CD8-positive, alpha-beta T cell (primary cell): ENCODE measurements at places on chromosomes 1 and 21.
A peak's percentile ranks its signal among the peaks of the same experiment; 100 is the strongest.

GRCh38 chr21:38987633-38988508, 182.1 kb downstream of the ETS2 start:
- DNase-seq = no peak

DNA sequence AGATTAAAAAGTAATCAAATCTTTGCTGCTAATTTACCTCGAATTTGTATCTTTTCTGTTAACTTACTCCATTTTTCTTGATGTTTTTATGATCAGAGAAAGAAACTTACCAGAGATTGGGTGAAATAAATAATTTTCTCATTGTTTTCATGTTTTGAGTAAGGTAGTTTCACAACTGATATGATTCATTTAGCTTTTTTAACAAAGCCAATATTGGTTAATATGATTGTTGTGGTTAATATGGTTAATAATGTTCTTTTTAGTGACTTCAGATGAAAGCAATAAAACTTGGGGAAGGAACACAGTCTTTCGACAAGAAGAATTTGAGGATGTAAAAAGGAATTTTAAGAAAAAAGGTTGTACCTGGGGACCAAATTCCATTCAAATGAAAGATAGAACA, 48.1 kb downstream of the MAP3K21 start:
- no peak for DNase-seq

DNA sequence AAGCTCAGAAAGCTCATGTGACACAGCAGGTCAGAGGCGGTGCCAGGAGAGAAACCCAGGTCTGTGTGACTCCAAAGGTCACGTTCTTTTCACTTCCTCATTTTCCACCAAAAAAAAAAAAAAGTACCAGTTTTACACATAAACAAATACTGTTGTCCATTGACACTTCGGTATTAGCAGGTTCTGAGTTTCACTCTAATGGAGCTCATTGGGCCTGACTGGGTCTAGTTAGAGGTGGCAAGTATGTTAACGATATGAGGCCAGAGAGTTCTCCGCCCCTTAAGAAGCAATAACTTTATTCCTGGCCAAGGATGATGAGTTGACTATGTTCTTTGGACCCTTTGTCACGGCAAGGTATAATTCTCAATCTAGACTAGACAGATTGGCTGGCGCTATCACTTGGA, 30.0 kb upstream of the SDE2 start:
- no peak for DNase-seq

- no peak for DNase-seq
Measured at GRCh38 chr1:183223467-183223866, 37.4 kb downstream of the LAMC2 start.

- DNase-seq = no peak
Measured at GRCh38 chr1:65953170-65953569, 160.5 kb downstream of the PDE4B start.

DNA sequence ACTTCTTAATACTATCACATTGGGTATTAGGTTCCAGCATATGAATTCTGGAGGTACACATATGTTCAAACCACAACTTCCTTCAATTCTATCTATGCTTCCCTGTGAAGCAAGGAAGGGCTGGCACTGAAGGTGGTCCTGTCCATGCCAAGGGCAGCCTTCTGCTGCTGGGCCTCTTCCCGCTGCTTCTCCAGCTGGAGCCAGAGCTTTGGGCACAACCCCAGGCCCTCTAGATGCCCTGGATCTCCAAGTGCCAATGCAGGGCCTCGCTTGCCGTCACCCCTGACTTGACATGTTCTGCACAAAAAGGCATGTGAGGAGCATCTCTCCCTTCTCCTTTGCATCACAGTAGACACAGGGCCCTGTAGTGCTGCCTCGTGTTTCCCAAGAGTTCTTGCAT, 62.6 kb downstream of the STYXL2 start:
- no peak for DNase-seq

GRCh38 chr1:71154429-71154828, 73.6 kb upstream of the ZRANB2 start:
- no peak for DNase-seq

DNA sequence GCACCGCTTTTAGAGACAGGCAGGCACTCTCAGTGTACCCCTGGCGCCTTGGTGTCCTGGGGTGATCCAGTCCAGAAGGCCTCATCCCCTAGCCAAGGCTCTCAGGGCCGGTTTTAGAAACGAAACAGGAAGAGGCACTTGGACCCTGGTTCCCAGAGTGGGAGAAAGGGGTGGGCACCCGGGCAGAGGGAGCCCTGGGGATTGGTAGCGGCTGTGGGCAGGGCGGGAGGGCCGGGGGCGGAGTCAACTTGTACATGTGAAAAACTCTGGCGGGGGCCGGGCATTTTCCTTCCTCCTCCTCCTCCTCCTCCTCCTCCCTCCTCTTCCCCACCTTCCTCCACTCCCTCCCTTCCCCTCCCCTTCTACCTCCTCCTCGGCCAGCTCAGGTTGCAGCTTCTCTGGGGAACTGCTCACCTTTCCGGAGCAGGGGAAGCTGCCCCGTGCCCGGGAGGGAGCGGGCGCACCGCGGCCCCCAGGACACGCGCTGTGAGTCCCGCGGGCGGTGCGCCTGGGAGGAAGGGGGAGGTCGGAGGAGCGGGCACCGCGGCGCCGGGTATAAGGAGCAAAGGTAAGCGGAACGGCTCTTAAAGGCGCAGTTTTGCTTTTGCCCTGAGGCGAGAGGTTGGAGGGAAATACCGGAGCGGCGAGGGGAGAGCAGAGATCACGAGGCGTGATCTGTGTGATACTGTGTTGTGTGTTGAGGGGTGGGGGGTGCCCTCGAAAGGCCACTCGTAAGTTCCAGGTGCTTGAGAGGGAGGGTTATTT, at the start of gene CDK18:
Gene CDK18 (plus strand): TSS at position 359 of the 765 bp plus-strand sequence. CDS start 18,499 bp downstream, outside the sequence.
- no peak for DNase-seq

DNA sequence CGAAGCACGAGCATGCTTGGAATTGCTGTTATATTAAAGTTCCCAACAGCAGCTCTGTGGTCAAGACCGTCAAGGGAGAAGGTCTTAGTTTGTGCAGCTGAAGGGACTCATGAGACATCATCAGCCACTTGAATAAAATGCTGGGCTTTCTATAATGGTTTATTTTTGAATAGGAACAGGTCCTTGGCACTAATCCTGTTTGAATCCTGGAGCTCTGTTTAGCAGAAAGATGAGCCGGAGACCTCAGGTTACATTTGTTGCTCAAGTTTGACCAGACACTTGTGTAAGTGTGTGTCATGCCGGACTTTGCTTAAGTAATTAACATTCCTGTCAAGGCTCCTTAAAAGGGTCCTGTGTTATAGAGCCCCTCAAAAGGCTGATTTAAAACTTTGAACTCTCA, 186.5 kb downstream of the ROR1 start:
- no peak for DNase-seq

DNA sequence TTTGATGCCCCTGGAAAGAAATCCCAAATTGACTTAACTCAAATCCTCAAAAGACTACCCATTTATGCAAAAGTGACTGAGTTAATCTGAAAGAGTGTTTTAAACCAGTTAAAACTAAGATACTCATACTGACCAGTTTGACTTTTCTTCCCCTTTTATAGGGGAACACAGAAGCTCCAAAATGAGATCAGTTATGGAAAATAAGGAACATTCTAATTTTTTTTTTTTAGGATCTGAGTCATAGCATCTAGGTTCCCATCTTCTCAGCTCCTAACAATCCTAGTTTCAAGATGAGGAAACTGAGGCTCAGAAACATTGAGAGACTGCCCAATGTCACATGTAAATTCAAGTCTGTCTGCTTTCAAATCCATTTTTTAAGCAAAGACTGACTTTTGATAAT, 231.1 kb upstream of the RUNX1 start:
- DNase-seq = no peak

DNA sequence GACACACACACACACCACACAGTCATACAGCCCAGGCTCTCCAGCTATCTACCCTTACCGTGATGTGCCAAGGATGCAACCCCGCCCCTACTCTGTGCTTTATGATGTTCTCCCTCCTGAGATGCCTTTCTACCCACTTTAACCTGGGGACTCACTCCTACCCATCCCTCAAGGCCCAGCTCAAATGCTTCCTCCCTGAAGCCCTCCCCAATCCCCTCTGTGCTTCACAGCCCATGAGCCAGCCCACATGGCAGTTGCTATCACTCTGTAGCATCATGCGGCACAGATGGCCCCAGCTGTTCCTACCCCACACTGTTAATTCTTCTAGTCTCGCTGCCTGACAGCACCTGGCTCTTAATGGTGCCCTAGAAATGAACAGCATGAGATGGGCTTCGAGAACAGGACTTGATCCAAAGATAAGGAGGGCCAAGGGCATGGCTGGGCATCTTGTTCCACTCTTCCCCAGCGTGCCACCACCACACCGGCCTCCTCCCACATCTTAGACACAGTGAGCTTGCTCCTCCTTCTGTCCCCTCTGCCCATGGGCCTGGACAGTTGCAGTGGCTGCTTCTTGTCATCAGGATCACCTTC, 109.8 kb downstream of the GLIS1 start:
- DNase-seq = no peak

DNA sequence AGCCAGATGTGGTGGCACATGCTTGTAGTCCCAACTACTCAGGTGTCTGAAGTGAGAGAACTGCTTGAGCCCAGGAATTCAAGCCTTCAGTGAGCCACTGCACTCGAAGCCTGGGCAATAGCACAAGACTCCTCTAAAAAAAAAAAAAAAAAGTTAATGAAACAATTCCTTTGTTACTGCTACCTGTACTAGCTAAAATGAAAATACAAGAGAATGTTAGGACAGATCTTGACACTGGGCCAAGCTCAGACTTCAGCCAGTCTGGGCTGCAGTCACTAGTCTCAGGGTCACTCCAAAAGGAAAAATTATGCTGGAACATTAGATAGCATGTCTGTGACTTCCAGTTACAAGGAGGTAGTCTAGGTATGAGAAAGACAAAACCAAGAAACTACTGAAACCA, 56.5 kb downstream of the TRIM33 start:
- DNase-seq = no peak

- DNase-seq = no peak
Measured at GRCh38 chr1:165686121-165686970, 12.0 kb downstream of the ALDH9A1 start.

DNA sequence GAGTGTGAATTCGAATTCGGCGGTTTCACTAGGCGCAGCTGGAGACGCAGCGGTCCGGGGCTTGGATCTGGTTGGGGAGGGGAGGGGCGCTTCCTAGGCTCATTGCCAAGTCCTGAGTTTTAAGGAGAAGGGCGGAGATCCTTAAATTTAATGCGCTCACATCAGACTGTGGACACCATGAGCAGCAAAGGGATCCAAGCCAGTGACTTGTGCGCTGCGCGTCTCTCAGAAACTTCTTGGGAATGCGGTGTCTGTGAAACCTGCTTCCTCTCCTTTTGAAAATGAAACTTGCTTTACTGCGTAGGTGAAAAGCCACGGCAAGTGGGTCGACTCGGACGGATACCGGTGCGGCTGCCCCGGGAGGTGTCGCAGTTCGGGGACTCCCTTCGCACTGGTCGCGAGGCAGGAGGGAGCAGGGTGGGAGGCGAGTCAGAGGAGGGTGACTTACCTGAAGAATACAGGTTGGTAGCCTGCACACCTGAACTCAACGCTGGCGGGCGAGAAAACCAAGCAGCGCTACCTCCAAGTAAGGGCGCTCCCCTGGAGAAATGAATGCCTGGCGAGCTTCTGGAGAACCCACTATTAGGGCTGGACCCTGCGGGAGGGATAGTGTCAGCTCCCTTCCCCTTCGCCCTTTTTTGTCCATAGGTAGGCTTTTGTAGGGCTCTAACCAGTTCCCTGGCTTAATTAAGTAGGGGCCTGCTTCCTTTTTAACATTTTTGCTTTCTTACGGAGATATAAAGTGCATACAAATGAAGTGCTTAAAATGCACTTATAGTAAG, 992 bp downstream of the TENT5C start:
- DNase-seq = peak; percentile 81

GRCh38 chr1:234270581-234271242, 102.5 kb upstream of the COA6 start:
- DNase-seq = no peak

GRCh38 chr1:167312871-167313270, 92.2 kb downstream of the POU2F1 start:
- no peak for DNase-seq

DNA sequence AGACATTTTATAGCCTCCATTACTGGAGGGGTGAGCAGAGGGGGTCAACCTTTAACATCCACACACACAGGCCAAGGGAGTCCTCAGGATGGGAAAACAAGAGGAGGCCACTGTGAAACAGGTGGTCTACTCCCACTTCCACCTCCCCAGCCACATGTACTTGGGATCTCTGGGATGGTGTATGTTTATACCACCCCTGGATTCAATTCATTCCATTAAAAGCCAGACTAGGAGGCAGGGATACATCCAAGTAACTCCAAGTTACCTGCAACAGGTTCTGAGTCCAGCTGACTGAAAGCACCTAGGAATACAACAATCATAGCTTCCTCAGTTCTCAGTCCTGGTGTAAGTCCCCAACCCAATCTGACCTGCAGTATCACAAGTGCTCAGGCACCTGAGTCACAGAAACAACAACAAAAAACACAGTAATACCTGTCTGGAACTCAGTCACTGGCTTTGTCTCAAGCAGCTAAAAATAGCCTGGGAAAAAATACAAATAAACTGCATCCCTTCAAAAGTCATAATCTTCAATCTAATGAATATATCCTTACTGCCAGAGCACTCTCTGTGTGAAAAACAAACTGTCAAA, 9.8 kb downstream of the ERI3 start:
- no peak for DNase-seq

- no peak for DNase-seq
Measured at GRCh38 chr1:66262208-66262963, 271.6 kb upstream of the SGIP1 start.

DNA sequence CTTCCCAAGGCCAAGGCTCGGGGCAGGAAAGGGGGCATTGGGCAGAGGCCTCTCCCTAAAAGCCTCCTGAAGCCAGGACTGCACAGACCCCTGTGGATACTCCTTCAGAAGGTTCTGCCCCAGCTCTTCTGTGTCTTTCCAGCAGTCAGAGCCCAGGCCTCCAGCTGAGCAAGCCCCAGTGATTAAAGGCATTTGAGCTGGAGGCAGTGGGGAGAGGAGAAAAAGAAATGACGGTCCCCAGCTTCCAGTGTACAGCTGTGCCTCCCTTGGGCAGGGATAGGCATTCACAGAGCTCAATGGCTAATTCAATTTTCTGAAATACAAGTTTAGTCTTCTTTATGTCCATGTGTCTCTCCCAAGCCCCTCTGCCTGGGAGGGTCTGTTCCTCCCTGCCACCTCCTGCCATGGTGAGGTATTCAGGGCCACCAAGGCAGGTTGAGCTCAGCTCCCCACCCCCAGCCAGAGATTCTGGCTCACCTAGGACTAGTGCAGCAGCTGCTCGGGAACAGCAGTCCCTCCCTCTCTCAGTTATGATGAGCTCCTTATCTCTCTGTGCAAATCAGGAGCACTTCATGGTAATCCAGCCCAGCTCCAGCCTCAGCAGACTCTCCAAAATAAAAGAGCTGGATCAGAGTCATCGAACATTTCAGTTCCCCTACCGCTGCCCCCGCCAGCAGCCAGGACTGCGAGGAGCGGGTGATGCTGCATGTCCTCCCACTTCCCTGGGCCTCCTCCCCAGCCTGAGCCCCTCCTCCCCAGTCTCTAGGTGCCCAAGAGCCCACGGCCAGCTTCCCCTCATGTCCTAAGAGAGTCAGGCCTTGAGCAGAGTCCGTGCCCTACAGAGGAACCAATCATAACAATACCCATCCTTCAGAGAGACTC, 208.4 kb upstream of the ZC3H12A start:
- no peak for DNase-seq
